ENCODE measurements at places on chromosomes 1 and 21.
A peak's percentile ranks its signal among the peaks of the same experiment; 100 is the strongest.

GRCh38 chr21:31893851-31894415, 21.1 kb downstream of the HUNK start:
- DNase-seq, result no peak

- no peak for DNase-seq
Measured at GRCh38 chr1:7149080-7149838, 364.0 kb downstream of the CAMTA1 start.

GRCh38 chr1:17212487-17213121, 7.7 kb downstream of the PADI1 start:
- peak; percentile 7 for DNase-seq

DNA sequence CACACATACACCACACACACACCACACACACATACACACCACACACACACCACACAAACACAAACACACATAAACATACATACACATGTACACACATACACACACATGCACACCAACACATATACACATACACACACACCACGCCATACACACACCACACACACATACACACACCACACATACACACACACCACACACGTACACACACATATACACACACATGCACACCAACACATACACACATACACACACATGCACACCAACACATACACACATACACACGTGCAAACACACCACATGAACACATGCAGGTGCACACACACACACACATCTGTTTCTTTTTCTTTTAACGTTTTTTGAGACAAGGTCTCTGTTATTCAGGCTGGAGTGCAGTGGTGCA, 41.0 kb upstream of the SLC45A1 start:
- DNase-seq, result no peak

GRCh38 chr1:176193023-176193422, 14.1 kb downstream of the COP1 start:
- DNase-seq, result no peak

GRCh38 chr21:17537299-17537698, 24.5 kb downstream of the CXADR start:
- no peak for DNase-seq

- no peak for DNase-seq
Measured at GRCh38 chr1:226344441-226345259, 35.7 kb upstream of the LIN9 start.

DNA sequence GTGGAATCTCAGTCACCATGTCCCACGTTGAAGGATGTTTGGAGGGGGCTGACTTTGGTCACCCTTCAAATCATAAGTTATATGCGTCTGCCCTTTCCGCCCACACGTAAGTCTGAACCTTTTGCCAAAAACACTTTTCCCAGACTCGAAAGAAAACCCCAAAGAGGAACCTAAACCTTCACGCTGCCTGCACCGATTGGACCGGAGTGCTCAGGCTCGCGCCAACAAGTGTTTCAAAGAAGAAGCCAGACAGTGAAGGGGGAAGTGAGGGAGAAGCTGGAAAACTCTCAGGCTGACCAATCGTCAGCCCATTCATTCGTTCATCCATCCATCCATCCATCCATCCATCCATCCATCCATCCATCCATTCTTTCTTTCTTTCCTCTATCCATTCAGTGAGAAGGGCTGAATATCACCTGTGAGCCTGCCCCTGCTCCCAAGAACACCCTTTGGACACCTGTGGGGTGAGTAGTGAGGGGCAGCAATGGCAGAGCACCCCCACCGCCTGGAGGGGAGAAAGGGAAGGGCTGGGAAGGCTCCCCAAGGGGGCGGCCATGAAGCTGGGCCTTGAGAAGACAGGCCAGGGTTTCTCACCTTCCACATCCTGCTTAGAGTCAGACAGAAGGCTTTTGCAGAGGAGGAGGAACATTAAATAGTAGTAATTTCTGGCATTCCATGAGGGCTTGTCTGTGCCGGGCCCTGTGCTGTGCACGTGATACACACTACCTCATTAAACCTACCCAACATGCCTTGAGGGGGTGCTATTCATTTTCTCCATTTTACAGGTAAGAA, 27.1 kb upstream of the RUNX3 start:
- no peak for DNase-seq

GRCh38 chr1:28813931-28814465, 2.0 kb downstream of the OPRD1 start:
- no peak for DNase-seq

DNA sequence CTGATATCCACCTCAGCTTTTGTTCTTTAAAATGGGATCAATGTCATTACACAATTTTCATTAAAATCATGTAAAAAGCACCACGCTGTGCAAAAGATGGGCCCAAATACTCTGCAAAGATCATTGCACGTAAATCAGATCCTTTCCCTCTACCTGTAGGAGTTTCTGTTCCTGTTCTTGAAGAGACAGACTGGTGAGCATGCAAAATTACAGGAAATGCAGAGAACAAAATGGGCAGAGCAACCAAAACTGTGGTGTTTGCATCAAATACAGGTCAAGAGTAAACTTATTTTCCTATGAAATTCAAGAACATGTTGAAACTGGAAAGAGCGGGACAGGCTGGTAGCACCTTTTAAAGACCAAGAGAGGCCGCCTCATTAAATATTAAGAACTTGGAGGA, 294.9 kb upstream of the ADGRL2 start:
- DNase-seq, result no peak

DNA sequence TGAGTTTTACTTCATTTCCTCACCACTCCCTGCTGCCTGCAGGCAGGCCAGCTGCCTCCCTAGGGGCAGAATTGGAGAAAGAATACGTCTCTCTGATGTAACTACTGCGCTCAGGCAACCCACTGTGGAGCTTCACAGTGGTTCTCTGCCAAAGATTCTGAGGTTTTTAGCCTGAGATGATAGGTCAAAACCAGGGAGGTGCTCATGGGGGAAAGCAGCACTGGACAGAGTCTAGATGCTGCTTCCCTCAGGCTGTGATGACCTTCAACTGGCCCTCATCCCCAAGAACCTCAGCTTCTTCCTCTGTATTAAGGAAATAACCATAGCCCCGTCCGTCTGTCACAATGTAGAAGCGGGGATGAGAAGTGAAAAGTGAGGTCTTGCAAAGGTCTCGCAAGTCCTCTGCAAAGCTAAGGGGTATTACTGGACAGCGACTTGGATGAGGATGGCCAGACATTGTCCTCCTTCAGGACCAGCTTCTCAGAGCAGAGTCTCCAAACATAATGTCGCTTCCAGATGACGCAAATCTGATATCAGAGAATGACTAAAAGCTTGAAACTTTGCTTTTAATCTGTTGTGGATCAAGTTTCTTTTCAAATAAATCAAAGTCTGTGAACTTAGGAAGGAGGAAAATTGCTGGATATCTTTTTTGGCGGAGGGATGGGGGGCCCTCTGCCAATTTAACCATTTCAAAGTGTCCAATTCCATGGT, 65.9 kb upstream of the ATP5PO start:
- DNase-seq, result no peak
